Testis (tissue), 5 donors: ENCODE measurements at places on chromosomes 16 and 17.
A peak's percentile ranks its signal among the peaks of the same experiment; 100 is the strongest.

- peaks cover 18% of the 10 kb centered on the region for H3K4me1 ChIP-seq
- peak overlapping the region; percentile 25 for H3K27ac ChIP-seq
- no peak for DNase-seq
- no peak overlapping the region for H3K4me3 ChIP-seq
- no peaks in the 10 kb centered on the region for H3K27me3 ChIP-seq
These were observed 25.3 kb upstream of the SEC14L1 start for GRCh38 chr17:77115510-77115909.

DNA sequence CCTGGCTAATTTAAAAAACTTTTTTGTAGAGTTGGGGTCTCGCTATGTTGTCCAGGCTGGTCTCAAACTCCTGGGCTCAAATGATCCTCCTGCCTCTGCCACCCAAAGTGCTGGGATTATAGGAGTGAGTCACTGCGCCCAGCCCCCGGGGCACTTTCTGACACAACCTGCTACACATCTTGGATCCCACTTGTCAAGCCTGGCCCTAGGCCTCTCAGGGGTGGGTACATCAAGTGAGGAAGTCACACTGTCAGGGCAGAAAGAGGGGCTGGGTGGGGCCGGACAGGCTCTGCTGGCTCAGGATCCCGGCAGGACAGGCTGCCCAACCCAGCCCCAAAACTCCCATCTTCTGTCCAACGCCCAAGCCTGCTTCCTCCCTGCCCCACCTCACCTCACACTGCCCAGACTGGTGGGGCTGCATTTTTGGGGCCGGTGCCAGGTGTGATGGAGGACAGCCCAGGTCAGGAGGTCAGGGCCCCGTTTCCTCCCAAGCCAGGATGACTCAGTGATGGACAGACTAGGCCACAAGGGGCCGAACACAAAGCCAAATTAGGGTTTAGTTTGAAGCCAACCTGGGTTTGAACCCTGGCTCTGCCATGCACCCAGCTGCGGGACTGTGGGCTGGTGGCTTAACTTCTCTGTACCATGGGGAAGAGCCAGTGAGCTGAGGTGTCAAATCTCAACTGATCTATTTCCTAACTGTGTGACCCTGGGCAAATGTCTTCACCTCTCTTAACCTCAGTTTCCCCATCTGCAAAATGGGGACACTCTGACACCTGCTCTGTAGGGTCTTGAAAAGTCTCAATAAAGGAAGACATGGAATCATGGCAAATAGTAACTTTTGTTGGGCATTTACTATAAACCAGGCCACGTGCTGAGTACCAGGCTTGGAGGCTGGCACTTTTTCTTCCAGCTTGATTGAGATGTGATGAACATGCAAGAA, 8.9 kb upstream of the PPL start:
- peaks cover 22% of the 10 kb centered on the region for H3K4me1 ChIP-seq
- no peak for DNase-seq
- no peak overlapping the region for H3K27ac ChIP-seq
- H3K4me3 ChIP-seq = no peak overlapping the region
- H3K27me3 ChIP-seq = no peaks in the 10 kb centered on the region
- no peaks in the 10 kb centered on the region for H3K36me3 ChIP-seq

- peaks cover 9% of the 10 kb centered on the region for H3K4me1 ChIP-seq
- H3K36me3 ChIP-seq = no peaks in the 10 kb centered on the region
- DNase-seq = no peak
- H3K4me3 ChIP-seq = no peak within 1 kb of the TSS
These were observed at the start of gene AHSP for GRCh38 chr16:31527734-31528274. AHSP (plus strand) TSS chr16:31527900; CDS start chr16:31528140, 240 bp downstream.

DNA sequence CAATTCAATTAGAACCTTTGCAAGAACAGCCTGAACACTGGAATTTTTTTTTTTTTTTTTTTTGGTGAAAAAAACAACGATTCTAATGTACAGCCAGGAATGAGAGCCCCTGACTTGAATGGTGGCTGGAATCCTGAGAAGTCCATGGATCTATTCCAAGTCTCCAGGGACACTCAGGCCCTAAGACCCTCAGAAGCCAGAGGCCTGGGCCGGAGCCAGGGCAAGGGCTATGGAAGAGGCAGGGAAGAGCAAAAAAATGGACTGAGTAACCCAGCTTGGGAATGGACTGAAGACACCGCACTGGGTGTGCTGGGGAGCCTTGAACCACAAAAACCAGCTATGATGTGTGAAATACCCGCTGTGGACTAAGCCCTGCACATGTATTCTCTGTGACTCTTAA, 60.3 kb upstream of the LHX1 start:
- H3K4me1 ChIP-seq = no peaks in the 10 kb centered on the region
- no peak overlapping the region for H3K27ac ChIP-seq
- H3K27me3 ChIP-seq = no peaks in the 10 kb centered on the region
- no peak for DNase-seq
- H3K36me3 ChIP-seq = no peaks in the 10 kb centered on the region
- no peak overlapping the region for H3K4me3 ChIP-seq

DNA sequence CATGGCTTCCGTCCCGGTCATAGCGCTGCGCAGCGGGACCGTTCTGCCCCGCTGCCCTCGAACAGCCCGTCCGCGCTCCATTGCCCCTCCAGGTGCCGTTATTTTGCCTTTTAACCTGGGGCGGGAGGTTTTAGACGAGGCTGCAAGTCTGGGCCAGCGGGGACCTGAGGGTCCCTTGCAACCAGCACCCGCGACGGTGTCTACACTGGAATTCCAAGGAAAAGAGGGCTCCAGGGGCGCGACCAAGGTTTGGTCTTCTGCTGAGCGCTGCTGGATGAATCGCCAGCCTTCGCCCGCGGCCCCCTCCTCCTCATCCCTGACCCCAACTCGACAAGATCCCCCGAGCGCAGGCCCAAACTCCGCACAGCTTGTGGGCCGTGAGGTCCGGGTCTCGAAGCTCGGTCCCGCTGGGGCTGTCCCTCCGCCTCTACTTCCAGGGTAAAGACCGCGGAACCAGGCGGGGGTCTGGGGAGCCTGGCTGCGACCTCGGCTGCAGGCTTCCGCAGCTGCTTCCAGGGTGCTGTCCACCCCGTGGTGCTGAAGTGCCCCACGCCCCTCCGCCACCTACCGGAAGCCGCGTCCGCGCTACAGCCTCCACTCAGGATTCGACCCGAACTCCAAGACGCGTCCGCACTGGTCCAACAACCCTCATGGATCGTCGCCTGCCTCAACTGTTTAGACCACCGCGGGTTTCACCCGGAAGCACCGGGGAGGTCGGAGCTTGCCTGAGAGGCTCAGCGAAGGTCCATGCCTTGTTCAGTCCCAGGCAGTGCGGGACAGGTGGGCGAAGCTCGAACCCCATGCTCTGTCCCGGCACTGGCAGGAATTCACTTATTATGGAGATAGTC, 10.1 kb upstream of the CA4 start:
- no peaks in the 10 kb centered on the region for H3K27me3 ChIP-seq
- H3K4me1 ChIP-seq = peaks cover 26% of the 10 kb centered on the region
- DNase-seq = peak; percentile 80
- no peaks in the 10 kb centered on the region for H3K36me3 ChIP-seq
- peak overlapping the region; percentile 12 for H3K4me3 ChIP-seq
- no peak overlapping the region for H3K27ac ChIP-seq
